ENCODE measurements at places on chromosomes 16 and 17. TPM values are rescaled to one million over a fixed set of nuclear protein-coding genes. Genes with fewer than 3 reads are reported as not detected.

RHOT1 gene
- 26.0 TPM for total RNA-seq

KRTAP3-2 gene
- total RNA-seq = 0.42 TPM

PLD6 gene
- 7.6 TPM for total RNA-seq

ZNF385C gene
- 0.19 TPM for total RNA-seq

GNG13 gene
- total RNA-seq = not detected

LITAFD gene
- not detected for total RNA-seq

LGALS9B gene
- total RNA-seq = not detected

CTRL gene
- 1.5 TPM for total RNA-seq

CCDC200 gene
- total RNA-seq = not detected

USP32 gene
- total RNA-seq = 31.7 TPM

IL17C gene
- not detected for total RNA-seq

CORO6 gene
- 5.7 TPM for total RNA-seq

PHF23 gene
- total RNA-seq = 82.3 TPM

ITGB3 gene
- 3.5 TPM for total RNA-seq

ABCA3 gene
- total RNA-seq = 19.2 TPM

KRTAP17-1 gene
- total RNA-seq = not detected

ZP2 gene
- not detected for total RNA-seq

SLC13A2 gene
- total RNA-seq = 0.10 TPM

SOCS1 gene
- total RNA-seq = 1.7 TPM

MYO15B gene
- 72.6 TPM for total RNA-seq

CTF1 gene
- 0.09 TPM for total RNA-seq

KRT24 gene
- total RNA-seq = not detected

FLYWCH1 gene
- total RNA-seq = 28.3 TPM

FA2H gene
- 43.1 TPM for total RNA-seq

RPL23 gene
- total RNA-seq = 2,606 TPM

BEAN1 gene
- total RNA-seq = 3.3 TPM

HID1 gene
- 9.0 TPM for total RNA-seq

Measured in A549 treated with RU486 at 1 μM for 4 hours (cell line).